ENCODE measurements at places on chromosomes 3 and 15. TPM values are rescaled to one million over a fixed set of nuclear protein-coding genes. Genes with fewer than 3 reads are reported as not detected.
A peak's percentile ranks its signal among the peaks of the same experiment; 100 is the strongest.

The NME9 gene
- 0.44 TPM for polyA plus RNA-seq

GRCh38 chr3:152196782-152197181 lies 71.9 kb upstream of the MBNL1 start:
- H3K4me3 ChIP-seq, result peak overlapping the region; percentile 42
- no peak for DNase-seq
- peaks cover 69% of the 10 kb centered on the region for H3K4me1 ChIP-seq
- H3K27ac ChIP-seq, result peak overlapping the region; percentile 63
- H3K36me3 ChIP-seq, result no peaks in the 10 kb centered on the region
- no peaks in the 10 kb centered on the region for H3K27me3 ChIP-seq

The GUCA1C gene
- polyA plus RNA-seq, result not detected

DNA sequence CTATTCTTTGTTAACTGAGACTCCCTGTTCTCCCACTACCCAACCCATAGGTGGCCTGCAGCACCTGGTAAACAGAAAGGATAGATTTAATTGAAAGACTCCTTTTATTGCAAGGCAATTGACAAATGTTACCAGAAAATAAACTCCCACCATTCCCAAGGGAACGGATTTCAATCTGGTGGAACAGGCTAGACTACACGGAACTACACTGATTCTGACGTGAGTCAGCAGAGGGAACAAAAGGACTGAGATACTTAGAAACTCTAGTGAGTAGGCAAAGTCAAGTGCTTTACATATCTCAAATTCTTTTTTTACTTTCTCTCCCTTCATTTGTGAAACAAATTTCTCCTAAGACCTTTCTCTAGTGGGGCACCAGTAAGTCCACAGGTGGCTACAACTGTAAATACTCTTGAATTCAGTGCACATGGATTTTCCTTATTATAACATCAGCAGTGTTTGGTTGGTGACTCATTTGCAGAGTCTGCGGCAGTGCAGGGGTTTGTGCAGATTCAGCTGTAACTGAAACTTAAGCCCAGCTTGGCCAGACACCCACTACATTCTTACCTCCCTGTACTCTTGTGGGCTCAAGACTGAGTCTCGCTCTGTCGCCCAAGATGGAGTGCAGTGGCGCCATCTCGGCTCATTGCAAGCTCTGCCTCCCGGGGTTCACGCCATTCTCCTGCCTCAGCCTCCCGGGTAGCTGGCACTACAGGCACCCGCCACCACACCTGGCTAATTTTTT lies 34.3 kb upstream of the PLSCR2 start:
- no peaks in the 10 kb centered on the region for H3K27me3 ChIP-seq
- H3K36me3 ChIP-seq, result no peaks in the 10 kb centered on the region
- no peak overlapping the region for H3K27ac ChIP-seq
- no peak overlapping the region for H3K4me3 ChIP-seq
- no peak for DNase-seq

GRCh38 chr3:56477646-56478045 lies 9.4 kb upstream of the ERC2 start:
- H3K27ac ChIP-seq, result no peak overlapping the region
- no peak overlapping the region for H3K4me3 ChIP-seq
- no peaks in the 10 kb centered on the region for H3K36me3 ChIP-seq
- H3K27me3 ChIP-seq, result no peaks in the 10 kb centered on the region

The ZPLD1 gene
- polyA plus RNA-seq, result not detected

All from CD8-positive, alpha-beta memory T cell (primary cell).